NCI-H446 treated with DMSO at 0.1 percent for 48 hours (cell line): ENCODE measurements at places on chromosomes 16 and 17.

- DNase-seq: no peak
Observed at GRCh38 chr17:61492759-61493526, 40.7 kb downstream of the TBX4 start.

- no peak for DNase-seq
Observed at GRCh38 chr16:73279451-73279850, 231.5 kb upstream of the ZFHX3 start.

DNA sequence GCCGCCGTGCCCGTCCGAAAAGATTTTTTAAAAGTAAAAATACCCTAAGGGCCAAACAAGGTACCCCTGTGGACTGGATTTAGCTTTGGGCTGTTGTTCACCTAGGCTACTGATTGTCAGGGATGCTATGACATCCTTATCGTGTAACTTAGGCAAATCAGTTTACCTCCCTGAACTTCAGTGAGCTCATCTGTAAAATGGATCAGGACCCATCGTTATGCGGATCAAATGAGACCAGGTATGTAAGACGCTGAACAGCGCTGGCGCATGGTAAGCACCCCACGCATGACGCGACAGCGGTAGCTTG lies 658 bp upstream of the ZNF771 start:
- DNase-seq: no peak

GRCh38 chr16:21950782-21951521 lies 2.2 kb upstream of the UQCRC2 start:
- DNase-seq: no peak

DNA sequence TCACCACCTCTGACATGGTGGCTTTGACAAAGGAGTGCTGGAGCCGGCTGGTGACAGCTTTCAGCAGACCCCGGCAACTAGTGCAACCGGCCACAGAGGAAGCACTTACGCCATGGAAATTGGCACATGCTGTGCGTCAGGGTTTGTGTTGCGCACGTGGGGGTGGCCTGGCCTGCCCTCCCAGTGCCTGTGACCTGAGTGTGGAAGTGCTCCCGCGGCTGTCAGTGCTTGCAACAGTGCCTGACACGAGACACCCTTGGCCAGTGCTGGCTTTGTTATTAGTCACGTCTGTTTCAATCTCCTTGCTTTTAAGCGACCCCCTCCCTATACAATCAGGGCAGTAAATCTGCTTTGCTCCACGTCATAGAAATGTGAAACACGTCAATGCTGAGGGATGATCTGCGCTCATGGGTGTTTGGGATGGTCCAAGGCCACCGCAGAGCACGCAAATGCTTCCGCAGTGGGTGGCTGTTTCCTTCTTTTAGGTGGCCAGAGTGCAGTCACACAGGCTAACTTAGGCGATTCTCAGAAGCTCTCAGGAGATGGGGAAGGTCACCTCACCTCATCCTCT lies 64.3 kb downstream of the PGS1 start:
- DNase-seq: no peak

- no peak for DNase-seq
Observed at GRCh38 chr17:45784741-45785479, 790 bp downstream of the CRHR1 start.
